ENCODE measurements at places on chromosomes 3 and 15.

- DNase-seq = no peak
Measured at GRCh38 chr15:43942194-43942593, 115.4 kb downstream of the WDR76 start.

DNA sequence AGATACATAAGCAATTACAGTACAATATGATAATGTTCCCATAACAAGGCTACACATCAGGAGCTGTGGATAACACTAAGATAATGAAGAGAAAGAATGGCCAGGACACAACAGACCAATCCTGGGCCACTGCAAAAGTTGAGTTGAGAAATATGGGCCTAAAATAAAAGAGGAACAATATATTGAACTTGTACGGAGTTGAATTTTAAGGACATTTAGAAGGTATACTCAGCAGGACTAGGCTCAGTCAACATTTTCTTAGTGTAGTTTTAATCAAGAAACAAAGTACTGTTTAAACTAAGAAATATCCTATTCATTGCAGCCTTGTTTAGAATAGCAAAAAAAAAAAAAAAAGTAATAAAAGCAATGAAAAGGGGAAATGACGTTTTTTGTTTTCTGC lies 24.3 kb downstream of the HERC1 start:
- DNase-seq = no peak

DNA sequence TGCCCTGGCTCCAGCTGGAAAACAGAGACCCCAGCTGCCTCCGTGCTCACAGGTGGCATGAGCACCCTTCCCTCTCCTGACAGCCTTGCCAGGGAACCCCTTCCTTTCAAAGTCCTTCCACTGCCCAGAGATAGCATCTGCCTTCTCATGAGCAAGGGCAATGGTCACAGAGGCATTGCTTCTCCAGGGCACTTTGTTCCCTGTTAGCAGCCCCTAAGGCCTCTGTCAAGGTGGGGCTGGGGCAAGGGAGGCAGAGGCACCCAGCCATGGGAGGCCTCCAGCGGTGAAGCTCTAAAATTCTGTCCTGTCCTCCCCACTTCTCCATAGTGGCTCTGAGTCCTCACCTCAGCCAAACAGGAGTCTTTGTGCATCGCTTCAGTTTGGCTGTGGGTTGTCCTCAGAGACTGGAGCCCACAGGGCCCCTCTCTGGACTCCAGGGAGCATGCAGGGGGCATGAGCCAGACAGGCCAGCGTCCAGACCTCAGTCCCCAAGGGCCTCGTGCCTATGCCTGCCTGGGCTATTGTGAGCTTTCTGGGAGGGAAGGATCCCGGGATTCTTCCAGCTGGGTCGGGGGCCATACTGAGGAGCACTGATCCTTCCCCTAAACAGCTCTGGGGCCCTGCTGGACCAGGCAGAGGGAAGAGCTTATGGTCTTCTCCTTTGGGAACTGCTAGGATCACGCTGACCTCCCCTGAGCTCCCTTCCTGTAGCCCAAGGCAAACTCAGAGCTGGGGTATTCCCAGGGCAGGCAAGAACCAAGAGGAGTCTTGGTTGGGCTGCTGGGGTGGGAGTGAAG lies 106.6 kb downstream of the DNAJB8 start:
- DNase-seq = no peak

- no peak for DNase-seq
Measured at GRCh38 chr3:160780245-160780644, 24.2 kb downstream of the PPM1L start.

- no peak for DNase-seq
Measured at GRCh38 chr3:154338008-154338407, 13.7 kb upstream of the DHX36 start.

GRCh38 chr15:63843901-63844317 lies 10.2 kb upstream of the HERC1 start:
- DNase-seq = no peak

DNA sequence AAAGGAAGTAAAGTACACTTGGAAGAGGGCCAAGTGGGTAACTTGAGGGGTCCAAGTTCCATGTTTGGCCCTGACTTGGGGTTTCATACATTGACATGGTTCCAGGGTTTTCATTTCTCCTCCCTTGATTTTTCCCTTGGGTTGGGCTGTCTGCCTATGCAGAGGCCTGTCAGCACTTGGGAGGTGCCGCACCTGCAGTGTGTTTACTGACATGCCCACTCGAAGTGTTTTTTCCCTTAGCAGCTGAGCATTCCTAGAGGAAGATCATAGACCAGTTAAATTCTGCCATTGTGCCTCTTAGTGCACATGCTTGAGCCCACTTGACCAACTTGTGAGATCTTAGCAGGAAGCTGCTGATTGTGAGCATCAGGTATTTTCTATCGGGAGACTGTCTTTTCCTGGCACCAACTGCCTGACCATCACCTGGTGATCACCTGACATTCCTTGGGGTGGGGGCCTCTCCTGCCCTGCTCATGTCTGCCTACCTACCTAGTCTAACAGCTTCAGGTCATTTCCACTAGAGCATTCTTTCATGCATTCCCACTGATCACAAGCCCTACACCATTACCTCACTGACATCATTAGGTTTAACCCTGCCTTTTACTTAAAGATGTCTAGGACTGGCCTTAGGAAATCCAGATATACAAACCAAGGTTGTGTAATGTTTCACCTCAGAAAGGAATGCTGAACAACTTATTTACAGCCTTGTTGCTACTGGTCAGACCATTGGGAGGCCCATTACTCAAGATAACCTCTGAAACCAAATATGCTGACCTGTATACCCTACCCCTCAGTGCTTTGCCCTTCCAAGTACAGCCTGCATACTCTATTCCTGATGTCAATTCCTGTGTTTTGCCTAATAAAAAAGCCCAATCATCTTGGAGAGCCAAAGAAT lies 68.3 kb downstream of the CD47 start:
- no peak for DNase-seq

DNA sequence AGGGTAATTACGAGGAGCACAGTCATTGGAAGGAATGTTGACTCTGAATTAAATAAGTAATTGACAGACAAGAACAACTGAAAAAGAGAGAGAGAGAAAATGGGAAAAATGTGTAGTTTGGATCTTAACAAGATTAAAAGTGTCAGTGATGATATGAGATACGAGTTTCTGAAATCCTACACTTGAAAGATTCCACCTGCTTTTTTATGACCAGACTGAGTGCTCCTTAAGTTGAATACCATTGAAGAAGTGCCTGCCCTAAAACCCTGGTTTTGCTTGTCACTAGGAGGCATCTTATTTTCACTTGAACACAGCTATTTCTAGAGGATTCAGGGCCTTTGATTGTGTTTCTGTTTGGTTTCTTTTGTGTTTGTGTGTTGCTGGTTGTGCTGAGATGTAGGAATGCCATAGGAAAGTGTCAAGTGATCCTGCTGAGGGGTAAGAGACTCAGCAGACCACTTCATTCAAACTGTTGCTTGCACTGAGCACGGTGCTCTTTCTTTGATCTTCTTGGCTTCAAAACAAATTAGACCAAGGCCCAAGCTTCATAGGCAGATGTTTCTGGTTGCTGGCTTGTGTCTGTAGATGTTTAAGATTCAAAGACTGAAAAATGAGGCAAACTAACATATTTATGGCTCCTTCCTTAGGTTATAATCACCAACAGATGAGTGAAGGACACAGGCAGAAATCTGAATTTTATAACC lies 17.2 kb upstream of the ABHD10 start:
- DNase-seq = no peak

DNA sequence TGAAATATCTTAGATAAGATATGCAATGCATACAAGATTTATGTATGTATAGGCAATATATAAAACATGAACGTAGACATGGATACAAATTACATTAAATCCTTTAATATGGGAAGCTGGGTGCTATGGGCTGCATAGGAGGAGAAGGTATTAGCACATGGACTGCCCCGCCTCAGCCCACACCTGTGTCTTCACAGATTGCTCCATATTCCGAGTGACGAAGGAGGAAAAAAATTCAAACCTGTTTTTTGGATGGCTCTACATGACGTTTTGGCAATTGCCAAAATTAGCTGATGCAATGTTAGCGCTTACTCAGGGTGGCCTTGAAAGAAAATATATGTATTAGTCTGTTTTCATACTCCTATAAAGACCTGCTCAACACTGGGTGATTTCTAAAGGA lies 223.4 kb upstream of the SLCO3A1 start:
- DNase-seq = no peak

DNA sequence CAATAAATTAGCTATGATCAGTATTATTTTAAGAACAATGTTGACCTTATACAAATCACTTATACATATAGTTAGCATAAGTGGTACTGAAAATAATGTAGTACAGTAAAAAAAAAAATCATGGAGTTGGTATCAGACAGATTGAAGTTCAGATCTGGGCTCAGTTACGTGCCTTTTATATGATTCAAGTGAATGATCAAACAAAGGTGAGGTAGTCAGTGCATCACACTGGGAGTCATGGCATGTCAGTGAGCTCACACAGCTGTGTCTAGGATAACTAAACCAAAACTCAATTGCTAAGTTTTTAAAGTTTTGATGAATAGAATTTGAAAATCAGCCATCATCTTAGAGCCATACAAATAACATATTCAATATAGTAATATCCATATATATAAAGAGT lies 11.2 kb upstream of the CCR8 start:
- no peak for DNase-seq

GRCh38 chr15:84988909-84989644 lies 7.4 kb downstream of the PDE8A start:
- DNase-seq = no peak

DNA sequence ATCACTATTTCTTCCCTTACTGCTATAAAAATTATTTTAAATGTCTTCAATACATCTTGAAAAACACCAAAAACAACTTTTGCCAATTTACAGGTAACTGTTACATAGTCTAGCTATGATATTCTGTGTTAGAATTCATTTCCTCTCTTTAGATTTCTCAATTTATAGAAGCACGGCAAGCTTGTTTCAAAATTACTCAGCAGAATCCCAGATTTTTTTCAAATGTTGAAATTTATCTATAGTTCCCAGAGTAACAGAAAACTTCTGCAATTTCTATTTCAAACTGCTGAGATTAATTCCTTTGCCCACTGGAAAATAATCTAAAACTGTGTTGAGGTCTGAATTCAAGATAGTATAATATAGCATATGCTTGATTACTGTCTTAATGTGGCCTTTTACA lies 41.2 kb downstream of the CCPG1 start:
- DNase-seq = no peak

- no peak for DNase-seq
Measured at GRCh38 chr3:136576279-136577009, 175.7 kb downstream of the STAG1 start.

DNA sequence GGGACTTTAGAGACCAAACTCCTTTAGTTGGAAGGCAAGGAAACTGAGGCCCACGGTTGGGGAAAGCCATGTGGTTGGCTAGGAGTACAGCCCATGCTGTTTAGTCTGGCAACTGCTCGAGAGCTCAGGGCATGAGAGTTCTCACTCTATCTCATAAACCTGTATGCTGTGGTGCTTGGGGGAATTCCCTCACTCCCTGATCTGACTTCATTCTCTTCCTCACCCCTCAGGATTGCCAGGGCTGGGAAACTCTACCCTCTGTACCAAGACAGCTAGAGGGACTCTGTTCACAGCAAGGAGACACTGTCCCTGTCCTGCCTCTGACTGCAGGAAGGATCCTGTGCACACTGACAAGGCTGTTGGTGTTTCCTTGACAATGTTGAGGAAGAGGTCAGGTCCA lies 230.2 kb downstream of the ZNF621 start:
- DNase-seq = no peak

DNA sequence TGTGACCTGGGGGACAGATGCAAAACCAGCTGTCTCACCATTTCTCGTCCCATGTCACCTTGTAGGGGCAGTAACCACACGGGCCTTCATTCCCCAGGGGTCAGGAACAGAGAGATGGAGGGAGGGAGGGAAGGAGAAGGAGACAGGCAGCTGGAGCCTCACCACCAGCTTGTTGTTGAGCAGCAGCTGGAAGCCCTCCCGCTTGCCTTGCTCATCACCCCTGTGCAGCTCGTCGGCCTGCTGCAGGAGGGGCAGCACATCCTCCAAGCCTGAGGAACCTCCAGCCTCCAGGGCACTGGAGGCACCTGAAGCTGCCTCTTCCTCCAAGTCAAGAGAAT lies 10.3 kb downstream of the RMDN3 start:
- peak; percentile 21 for DNase-seq

- no peak for DNase-seq
Measured at GRCh38 chr3:22933841-22934116, 269.3 kb upstream of the UBE2E2 start.

DNA sequence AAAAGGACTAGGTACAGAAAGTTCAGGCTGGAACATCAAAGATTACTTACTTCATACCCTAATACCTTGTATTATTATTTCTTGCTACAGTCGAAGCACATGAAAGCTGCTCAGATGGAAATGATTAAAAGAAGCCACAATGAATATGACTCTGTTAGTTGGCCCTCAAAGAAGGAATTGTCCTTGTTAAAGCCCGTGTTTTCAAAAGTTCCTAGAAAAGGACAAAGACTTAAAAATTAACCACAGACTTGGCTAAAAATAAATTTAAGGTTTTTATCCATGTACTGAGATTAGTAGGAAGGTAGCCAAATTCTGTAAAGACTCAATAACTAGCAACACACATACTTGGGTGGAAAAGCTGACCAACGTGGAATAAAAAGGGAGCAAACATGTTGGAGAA lies 251.0 kb upstream of the RARB start:
- DNase-seq = no peak

- DNase-seq = no peak
Measured at GRCh38 chr15:92244703-92245102, 149.0 kb upstream of the ST8SIA2 start.

DNA sequence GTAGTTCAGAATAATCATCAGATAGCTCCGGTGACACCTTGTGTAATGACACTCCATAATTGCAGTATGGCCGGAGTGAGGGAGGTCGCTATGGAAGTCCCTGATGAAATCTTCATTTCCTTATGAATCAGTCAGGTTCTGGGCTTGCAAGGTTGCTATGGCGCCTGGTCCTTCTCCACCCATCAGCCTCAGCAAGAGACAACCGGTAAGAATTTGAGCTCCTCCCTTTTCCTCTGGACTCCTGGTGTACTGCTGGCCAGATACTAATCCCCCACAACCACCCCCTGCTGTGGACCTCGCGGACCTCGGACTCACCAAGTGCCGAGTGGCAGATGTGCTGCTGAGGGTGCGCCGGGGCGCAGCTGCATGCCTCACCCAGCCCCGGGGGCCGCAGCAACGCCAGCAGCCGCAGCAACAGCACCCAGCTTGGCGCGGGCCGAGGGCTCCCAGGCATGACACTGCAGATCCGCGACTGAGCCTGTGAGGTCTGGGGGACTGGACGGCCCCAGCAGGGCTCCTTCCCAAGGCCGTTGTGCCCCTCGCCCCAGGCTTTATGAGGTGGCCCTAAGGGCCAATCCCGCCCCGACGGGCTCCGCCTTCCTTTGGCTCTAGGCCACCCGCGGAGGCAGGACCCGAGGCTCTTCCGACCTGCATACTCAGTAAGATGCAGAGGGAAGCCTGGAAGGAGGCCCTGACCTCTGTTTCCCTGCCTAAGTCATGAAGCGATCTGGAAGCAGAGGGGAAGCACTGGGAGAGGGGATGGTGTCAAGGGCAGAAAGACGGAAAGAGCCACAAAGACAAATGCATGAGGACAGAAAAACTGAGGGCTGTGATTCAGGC lies at the start of gene TIMP4:
Gene TIMP4, minus strand, starts transcription at position 526 of the 840 bp plus-strand sequence. Its CDS starts 72 bp downstream, at position 454.
- DNase-seq = peak; percentile 77

- DNase-seq = no peak
Measured at GRCh38 chr3:182879031-182879611, 85.8 kb downstream of the ATP11B start.
